Iris pigment epithelial cell (primary cell): ENCODE measurements at places on chromosomes 1 and 21.

DNA sequence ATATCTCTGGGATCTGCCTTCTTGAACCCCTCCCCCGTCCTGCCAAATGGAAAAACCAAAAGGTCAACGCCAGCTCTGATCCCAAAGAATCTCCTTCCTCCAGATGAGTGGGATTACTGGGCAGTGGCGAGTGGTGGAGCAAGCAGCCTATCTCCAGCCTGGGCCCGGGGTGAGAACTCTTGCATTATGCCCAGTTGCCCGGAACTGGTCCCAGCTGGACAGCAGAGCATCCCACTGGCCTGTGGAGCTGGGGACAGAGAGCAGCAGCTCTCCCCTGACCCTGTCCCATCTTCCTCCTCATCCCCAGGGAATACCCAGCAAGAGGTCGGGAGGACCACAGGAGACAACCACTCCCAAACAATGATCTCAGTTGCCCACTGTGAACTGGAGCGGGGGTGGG, 130.5 kb downstream of the TMEM53 start:
- DNase-seq, result no peak

DNA sequence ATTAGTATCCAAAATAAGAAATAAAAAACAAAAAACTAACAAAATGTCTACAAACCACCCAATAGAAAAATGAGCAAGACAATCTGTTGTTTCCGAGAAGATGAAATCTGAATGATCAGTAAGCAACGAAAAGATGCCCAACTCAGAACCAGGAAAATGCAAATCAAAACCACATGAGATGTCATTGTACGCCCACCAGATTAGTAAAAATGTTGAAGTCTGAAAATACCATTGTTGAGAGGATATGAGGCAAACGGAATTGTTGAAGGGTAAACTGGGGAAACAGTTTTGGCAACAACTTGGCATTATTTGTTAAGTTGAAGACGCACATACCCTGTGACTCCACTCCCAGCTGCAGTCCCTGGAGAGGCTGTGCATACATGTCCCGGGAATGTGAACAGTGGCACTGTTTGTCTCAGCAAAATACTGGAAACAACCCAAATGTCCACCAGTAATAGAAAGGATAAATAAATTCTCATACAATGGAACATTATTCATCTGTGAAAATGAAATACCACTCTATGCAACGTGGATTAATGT, 10.6 kb downstream of the ZBTB17 start:
- DNase-seq, result peak; percentile 58

GRCh38 chr21:33909756-33910155, 5.8 kb downstream of the ATP5PO start:
- no peak for DNase-seq

GRCh38 chr1:162081316-162081715, 11.8 kb downstream of the NOS1AP start:
- no peak for DNase-seq

- DNase-seq, result peak; percentile 6
Observed at GRCh38 chr1:232890340-232890943, 60.0 kb upstream of the NTPCR start.

- DNase-seq, result no peak
Observed at GRCh38 chr1:226558036-226558650, 9.6 kb downstream of the STUM start.

DNA sequence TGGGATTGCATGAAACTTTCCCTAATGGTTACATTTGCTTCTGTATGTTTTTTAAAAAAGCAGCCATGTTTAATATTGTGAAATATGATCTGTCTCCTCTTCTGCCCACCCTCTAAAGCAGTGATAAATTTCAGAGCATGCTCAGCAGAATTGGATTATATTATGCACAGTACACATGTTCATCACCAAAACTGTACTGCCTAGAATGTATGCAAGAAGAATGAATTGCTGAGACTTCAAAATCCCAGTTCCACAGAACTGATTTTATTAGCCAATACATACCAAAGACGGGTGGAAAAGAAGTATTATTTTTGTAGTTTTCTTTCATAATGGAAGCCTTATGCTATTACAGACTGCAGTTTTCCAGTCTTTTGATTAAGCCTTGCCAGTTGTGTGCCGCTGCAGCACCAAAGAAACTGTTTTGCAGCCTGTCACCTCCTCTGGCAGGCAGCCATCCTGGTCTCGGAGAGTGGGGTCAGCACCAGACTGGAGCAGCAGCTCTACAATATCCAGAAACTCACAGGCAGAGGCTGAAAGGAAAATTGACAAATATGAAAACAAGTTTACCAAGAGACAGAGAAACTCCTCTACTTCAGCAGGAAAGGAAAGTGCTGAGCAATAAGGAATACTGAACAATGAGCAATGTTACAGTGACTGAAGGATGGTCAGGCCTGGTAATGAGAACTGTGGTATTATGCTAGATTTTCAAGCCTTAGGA, 58.1 kb downstream of the LHX4 start:
- DNase-seq, result no peak

DNA sequence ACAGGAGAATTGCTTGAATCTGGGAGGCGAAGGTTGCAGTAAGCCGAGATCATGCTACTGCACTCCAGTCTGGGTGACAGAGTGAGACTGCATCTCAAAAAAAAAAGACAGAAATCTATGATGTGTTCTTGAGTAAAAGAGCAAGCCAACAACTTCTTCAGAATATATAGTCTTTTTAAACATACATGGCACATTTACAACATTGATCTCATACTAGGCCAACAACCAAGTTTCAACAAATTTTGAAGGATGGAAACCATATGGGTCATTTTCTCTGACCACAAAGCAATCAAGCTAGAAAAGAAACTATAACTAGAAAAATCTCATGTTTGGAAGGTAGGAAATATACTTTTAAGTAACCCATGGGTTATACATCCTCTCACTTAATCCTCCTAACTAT, 38.3 kb downstream of the PAFAH2 start:
- DNase-seq, result no peak

GRCh38 chr21:9758888-9759287, 762.5 kb upstream of the TPTE start:
- DNase-seq, result no peak

GRCh38 chr1:167881786-167882185, 32.1 kb downstream of the ADCY10 start:
- DNase-seq, result peak; percentile 52

GRCh38 chr1:234973426-234974250, 155.0 kb downstream of the TOMM20 start:
- DNase-seq, result no peak

- DNase-seq, result no peak
Observed at GRCh38 chr1:31507676-31508530, 68.4 kb upstream of the TINAGL1 start.

DNA sequence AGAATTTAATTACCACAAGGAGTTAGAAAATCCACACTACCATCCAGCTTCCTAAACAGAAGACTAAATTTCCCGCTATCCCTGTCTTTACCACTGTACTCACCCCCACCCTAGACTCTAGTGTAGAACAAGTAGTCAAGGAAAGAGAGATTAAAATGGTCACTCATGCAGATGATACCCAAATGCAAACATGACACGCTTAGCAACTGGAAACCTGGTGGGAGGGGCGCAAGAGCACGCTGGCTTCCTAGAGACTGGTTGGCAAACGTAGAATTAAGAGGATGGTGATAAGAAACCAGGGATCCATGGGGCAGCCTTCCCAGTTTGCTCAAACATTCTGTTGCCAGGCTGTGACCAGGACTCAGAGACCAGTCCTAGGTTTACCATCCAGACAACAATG, 9.9 kb upstream of the LDLRAD1 start:
- no peak for DNase-seq

GRCh38 chr1:244144053-244144452, 93.0 kb downstream of the ZBTB18 start:
- DNase-seq, result no peak

- DNase-seq, result no peak
Observed at GRCh38 chr1:198143797-198144196, 13.0 kb upstream of the NEK7 start.

- peak; percentile 30 for DNase-seq
Observed at GRCh38 chr1:15249081-15249480, 2.1 kb downstream of the FHAD1 start.

DNA sequence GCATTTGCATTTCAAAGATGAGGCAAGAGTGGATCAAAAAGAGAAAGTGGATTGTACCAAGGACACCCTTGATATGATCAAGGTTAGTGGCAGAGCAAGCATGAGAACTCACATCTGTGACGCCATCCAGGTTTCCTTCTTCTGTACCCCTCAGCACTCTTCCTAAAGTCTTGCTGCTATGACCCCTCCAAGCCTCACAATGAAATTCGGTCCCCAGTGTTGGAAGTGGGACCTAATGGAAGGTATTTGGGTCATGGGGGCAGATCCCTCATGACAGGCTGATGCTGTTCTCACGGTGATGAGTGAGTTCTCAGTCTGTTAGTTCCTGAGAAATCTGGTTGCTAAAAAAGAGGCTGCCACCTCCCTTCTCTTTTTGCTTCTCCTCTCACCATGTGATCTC, 86.4 kb downstream of the PGM1 start:
- DNase-seq, result no peak

GRCh38 chr21:44949161-44949778, 9.4 kb downstream of the SLX9 start:
- DNase-seq, result no peak

DNA sequence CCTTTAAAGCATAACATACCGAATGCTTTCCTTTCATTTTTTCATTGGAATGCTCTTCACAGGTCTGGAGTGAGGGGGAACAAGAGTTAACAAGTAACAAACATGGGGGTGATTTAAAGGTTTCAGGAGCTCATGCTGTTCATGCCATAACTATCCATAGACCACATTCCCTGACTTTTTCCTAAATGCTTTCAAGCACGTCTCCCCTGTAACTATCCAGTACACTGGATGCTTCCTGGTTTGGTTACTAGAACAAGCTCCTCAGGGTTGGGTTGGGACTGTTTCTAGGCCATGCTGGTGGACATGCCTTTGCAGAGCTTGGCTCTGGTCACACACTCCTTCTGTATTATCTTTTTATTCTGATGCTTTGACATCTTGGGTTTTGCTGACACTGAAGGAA, 38.6 kb downstream of the KCNK1 start:
- DNase-seq, result no peak

DNA sequence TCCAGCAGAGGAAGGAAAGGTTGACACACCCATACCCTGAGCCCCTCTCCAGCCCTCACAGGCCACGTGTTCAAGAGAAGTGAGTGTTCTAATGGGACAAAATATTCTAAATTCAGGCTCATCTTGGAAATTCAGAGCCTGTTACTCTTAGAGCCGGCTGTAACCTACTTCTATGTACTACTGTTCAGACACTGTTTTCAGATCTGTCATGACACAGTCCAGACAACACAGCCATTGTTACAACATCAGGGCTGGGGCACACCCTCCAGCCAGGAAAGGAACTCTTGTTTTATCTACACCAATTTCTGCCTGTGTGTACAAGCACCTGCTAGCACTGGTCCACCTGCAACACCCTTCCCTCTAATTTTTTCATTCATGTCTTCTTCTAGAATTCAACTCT, 145.4 kb upstream of the C8B start:
- no peak for DNase-seq

DNA sequence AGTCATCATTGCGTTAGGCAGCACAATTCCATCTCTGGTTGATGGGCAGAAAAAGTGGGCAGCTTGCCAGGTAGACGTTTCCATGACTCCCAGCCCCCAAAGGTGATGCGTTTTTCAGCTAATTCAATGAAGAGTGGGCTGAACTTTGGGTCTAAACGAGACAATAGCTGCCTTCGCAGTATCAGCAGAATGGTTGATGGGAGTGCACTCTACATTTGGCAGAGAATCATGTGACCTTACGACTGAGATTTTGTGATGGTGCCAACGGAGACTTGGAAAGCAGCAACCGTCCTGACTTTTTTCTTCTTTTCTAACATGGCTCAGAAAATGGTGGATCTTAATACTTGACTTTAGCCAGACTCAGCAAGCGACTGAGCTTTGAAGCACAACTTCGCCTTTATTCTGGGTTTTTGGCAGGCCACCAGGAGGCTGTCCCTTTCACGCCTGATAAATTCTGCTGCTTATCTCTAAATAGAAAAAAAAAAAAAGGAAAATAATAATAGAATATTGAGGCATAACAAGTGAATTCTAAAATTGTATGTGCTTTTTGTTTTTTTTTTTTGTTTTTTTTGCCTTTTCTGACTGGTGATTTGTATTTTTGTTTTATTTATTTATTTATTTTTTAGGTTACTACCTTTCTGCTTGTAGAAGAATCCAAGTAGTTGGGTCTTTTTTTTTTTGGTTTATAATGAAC, 804.8 kb downstream of the USP25 start:
- peak; percentile 76 for DNase-seq

DNA sequence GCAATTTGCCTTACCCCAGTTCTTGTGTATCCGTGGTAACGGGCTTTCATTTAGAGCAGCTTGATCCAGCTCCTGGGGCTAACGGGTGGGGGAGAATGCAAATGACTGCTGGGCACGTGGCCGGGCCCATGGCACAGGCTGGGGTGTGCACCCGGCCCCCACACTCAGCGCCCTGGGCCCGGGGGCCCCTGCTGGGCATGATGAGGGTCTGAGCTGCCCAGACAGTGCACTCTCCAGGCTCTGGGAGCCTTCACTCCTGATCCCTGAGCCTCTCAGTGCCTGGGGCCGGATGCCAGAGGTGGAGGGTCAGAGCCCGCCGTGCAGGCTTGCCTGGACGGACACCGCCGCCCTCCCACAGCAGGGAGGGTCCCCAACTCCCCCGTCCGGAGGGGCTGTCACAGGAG, 20.1 kb upstream of the PEX10 start:
- no peak for DNase-seq

- peak; percentile 43 for DNase-seq
Observed at GRCh38 chr21:39715804-39716397, 29.1 kb upstream of the IGSF5 start.
